Astrocyte (in vitro differentiated cells and primary cell): ENCODE measurements at places on chromosomes 3 and 15. TPM values are rescaled to one million over a fixed set of nuclear protein-coding genes. Genes with fewer than 3 reads are reported as not detected.

DNA sequence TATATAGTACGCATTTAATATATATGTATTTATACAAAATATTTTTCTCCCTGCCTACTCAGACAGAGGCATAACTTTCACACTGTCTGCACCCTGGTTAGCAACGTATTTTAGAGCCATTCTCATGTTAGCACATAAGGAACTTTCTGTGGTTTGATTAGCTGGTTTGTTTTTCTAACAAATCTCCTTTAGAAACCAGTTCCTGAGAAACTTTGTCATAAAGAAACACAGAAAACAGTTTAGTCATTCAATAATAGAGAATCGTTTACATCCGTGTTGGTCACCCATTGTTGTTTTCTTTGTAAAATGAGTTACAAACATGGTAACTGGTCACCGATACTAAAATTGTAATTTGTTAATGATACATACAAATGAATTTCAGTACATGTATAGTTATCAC, 5.9 kb upstream of the NGRN start:
- no peak for DNase-seq

IGDCC3 gene
- total RNA-seq = 8.4 and 11.0 TPM in 2 replicates

GRCh38 chr15:64038878-64039610, 7.2 kb downstream of the DAPK2 start:
- DNase-seq = no peak

APOD gene
- total RNA-seq = 0.70 TPM in 1 of 2 replicates, not detected in the other

PLSCR2 gene
- not detected in 2 replicates for total RNA-seq

GRCh38 chr3:179867961-179868360, 168.8 kb downstream of the PEX5L start:
- DNase-seq = no peak

DNA sequence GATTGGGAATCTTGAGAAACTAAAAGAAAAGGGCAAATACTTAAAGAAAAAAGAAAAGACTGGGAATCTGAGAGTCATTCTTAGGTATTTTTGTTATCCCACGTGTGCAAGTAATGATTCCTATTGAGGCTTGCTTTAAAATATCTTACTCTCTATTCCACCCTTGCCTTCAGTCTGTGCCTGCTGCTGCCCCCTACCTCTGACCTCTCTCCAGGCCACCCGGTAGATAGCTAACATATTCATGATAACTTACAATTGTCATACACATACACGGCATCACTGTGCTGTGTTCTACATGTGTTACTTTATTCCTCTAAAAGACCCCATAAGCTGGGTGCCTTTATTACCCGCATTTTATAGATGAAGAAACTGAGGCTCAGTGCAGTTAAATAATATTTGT, 27.8 kb upstream of the ATP13A3 start:
- DNase-seq = no peak

DNA sequence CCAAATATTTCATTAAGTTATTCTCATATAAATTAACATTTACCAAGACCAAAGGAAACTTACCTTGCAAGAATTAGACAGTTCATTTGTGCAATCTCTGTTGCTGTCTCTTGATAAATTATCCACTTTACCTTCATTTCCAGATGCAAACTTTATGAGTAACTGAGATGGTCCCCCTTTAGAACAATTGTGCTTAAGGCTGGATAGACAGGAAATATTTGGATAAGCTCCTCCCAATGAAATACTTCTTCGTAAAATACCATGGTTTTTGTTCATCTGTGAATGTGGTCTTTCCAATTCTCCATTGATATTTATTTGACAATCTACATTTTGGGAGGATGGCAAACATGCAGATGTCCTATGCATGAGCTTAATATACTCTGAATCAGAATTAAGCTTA, 78.2 kb downstream of the NEDD4 start:
- peak; percentile 46 for DNase-seq

GRCh38 chr3:189049458-189050236, 122.1 kb upstream of the TPRG1 start:
- DNase-seq = no peak

DNA sequence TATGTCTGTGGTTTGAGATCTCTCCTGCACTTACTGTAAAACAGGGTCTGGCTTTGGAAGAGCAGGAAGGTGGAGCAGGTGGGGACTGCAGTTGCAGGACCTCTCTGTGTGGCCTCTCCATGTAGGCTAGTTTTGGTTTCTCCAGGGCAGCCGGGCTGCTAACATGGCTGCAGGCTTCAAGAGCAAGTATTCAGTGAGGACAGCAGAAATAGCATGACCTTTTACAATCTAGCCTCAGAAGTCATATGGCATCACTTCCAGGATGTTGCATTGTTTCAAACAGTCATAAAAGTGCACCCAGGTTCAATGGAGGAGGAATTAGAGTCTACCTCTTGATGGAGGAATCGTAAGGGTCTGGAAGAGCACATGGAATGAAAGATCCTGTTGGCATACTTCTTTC, 728.7 kb downstream of the NTRK3 start:
- DNase-seq = no peak

OR5K2 gene
- not detected in 2 replicates for total RNA-seq

DNA sequence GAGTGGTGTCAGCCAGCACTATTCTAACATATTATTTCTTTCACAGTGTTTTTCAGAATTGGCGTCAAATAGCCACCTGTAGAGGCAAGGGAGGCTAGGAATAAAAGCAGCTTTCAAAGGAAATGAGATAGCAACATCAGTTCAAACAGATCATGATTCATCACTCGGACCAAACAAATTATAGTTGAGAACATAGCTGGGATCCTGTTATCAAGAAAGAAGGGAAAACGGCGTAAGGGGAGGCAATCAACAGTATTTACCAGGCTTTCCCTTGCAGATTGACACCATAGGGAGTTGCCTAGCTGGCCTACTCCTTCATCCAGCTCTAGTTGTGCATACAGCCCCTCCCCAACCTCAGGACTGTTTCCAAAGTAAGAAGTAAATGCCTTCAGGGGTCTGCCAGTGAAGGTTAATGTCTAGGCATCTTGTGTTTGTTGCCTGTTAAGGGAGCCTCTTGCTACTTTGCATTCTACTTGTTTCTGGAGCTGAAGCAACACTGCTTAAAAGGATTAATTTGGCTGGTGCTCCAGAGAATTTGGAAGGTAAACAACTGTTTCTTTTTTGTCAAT, 286.5 kb downstream of the NSUN3 start:
- DNase-seq = no peak

DNA sequence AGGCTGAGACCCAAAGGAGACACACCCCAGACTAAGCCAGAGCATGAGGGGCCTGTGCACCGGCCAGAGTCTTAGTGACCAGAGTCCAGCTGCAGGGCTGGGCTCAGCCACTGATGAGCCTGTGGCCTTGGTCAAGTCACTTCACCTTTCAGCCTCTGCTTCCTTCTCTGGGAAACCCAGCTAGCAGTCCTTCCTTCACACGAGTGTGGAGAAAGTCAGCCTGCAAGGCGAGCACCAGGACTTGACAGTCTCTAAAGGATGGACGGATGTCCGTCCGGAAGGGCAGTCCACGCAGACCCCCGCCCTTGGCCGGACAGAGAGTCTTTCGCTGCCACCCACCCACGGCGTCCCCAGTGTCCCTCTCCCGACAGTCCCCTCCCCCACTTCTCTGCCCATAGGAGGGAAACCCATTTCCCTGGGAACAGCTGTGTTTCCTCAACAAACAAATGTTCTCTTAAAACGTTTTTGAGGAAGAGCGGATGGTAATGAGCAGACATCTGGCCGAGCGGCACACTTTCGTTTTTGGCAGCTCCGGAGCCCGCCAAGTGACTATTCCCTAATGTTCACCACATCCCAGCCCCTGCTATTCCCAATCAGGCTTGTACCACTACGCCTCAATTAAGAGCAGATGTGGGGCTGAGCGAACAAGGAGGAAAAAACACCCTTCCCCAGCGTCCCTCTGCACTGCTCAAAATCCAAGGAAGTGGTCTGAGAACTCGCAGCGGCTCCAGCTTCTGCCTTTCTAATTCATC, 129.1 kb upstream of the SMAD3 start:
- DNase-seq = no peak

- DNase-seq = no peak
Measured at GRCh38 chr15:94412979-94413746, 181.8 kb downstream of the MCTP2 start.
